ELR (cell line): ENCODE measurements at places on chromosomes 13 and 19.

DNA sequence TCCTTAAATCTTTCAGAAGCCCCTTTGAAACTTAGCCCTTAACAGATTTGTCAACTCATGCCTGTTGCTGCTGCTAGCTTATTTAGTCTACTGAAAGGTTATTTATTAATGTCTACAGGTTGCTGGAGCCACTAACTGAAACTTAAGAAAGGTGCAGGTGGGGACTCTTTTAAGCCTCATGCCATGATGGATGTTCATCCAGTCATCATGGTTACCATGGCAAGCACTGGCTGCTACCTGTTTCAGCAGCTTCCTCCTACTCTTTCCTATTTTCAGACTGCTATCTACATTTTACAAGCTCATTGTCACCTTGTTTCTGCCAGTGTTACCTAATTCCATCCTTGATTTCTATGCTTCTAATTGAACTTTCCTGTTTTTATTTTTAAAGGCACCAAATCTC lies 27.1 kb downstream of the DGKH start:
- no peak for DNase-seq

GRCh38 chr13:50700664-50701305 lies 142.7 kb downstream of the DLEU7 start:
- no peak for DNase-seq

- DNase-seq = peak; percentile 53
Measured at GRCh38 chr19:12623361-12624031, 12.8 kb downstream of the ZNF791 start.

DNA sequence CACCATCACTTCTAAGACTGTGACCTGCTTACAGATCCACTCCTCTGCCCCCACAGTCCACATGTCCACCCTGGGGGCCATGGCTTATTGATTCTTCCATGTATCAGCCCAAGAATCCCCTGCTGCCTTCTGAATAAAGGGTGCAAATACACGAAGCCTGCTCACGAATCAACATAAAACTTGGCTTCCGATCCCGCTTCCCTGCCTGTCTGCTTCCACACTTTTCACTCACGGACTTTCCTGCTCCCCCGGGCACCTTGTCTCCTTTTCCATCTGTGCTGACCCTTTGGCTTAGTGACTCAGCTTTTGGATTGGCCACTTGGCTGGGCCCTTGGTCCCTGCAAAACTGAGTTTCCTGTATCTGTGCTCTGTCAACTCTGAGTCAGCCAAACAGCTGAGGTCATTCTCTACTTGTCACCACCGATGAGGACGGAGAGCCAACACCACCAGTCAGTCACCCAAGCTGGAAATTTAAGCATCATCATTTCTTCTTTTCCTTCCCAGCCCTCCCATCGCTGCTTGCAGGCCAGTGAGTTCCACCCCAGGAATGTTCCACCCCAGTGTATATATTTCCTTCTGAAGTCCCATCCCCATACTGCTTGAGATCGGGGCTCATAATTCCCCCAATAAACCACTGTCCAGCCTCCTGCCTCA lies 11.4 kb upstream of the USP12 start:
- DNase-seq = peak; percentile 97

GRCh38 chr13:113096052-113096744 lies 9.4 kb upstream of the F7 start:
- no peak for DNase-seq

DNA sequence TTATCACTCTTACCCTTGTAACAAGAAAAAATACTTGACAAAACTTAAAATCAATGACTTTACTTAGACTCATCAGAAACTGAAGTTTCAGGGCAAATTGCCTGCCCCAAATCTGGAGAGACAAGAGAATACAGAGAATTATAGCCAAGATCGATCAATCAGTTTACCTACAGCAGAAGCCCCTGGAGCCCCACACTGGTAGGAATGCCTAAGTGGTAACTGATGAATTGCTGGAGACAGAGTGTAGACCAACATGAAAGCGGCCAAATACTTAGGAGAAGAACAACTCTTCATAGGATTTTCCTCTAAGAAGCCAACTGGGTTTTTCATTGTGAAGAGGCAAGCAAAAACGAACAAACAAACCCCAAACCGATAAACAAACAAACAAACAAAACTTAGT lies 1430.0 kb downstream of the EFNB2 start:
- DNase-seq = no peak

GRCh38 chr19:7333198-7334118 lies 15.3 kb upstream of the ARHGEF18 start:
- DNase-seq = peak; percentile 33

- DNase-seq = peak; percentile 97
Measured at GRCh38 chr19:50003810-50004419, 21.3 kb downstream of the VRK3 start.

DNA sequence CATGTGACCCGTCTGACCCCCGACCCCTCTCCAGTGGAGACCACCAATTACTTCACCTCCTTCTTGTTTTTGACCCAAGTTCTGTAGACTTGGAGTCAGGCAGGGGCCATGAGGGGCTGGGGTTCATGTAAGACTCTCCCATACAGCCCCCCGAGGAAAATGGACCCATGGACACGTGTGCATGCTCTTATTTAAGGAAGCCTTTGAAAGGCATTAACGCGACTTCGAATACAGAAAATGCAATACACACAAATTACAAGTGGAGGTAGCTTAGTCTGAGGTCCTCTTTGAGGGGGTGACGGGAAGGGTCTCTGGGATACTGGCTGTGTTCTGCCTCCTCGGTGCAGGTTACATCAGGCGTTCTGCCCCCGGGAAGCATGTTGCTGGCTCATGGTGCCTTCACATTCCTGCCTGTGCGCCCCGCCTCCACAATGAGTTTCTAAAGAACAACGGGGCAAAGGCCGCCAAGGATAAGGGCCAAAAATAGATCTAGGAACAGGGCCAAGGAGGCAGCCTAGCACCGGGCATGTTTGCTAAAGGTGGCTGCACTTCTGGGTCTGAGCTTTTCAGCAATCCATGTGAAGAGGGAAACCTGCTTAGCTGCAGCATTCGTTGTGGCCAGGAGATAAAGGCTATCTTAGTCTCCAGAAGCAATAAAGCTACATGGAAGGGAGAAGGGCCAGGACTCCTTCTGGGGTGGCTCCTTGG lies 54.5 kb downstream of the RAB20 start:
- DNase-seq = no peak

DNA sequence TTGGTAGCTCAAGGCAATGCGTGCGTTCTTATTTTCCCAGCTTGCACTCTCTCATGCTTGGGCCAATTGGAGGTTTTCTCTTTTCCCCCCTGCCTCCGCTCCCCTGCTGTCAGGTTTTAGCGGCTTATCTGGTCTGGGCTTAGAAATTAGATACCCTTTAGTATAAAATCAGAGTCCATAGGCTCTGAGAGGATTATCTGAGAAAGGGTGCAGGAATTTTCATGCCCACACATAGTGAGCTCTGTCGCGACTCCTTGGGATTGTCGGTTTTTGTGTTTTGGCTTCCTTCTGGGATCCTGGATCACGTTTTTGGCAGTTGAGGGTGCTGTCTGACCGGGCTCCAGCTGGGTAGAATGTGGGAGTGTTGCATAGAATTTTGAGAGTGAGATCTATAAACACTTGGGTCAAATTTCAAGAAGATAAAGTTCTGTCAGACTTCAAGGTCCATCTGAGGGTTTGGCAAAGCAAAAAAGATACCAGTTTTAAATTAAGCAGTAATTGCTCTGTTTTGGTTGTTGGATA lies 12.4 kb downstream of the CHAF1A start:
- no peak for DNase-seq

DNA sequence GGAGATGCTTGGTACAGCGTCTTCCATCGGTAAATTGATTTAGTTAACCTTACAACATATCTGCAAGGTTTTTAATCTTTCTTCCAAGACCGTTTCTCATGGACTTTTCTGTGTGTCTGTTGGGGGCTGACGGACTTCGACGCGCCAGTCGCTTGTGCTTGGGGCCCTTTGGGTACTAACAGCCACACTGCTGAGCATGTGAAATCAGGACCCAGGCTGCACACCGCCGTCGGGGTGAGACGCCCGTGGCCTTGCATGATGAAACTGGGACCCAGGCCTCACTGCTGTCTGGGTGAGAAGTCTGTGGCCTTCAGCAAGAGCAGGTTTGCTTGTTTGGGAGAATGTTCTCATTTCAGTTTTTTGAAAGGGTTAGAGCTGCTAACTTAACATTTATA lies 9.8 kb downstream of the ATP4B start:
- DNase-seq = no peak

DNA sequence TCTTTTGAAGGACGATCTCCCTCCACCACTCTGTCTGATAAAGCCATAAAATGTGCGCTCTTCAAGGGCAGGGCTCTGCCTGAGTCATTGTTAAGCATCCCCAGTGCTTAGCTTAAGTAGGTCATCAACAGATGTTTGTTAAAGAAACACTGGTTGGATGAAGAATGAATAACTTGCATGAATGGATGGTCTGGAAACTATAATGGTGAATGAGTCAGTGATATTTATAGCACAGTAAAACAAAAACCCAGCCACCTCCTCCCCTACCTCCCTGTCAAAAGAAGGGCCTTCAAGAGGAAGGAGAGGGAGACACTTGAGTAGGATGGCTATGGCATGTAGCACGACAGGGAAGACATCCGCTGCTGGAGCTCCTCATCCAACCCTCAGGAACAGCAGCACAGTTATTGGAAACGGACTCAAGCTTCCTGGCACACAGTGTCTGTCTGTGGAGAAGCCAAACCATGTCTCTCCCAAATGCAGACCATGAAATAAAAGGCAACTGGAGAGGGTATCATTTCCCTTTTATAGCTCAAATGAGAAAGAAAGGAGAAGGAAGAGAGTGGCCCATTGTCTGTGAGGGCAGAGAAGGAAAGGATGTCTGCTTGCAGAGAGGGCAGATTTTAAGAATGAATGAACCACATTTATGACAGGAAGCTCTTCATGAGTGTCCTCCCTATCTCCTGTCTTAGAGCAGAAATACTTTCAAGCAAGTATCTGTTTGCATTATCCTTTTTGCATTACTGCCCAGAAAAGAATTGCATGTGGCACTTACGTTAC lies 183.5 kb upstream of the UBL3 start:
- DNase-seq = peak; percentile 93

DNA sequence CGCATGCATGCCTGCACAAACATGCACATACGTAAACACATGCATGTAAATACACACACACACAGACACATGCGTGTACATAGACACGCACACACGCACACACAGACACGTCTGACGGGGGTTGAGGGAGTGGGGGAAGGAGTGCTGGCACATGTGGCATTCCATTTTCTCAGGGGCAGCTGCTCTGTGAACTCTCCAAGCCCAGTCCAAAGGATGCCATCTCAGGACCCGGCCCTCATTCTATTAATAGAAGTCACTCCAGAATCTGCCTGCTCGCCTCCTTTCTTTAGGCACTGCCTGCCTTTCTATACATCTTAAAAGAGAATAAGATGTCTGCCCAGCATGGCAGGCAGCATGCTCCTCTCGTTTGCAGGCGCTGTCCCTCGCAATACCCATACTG lies 5.3 kb downstream of the ARHGEF7 start:
- DNase-seq = no peak

GRCh38 chr13:32838945-32839344 lies 177.3 kb upstream of the KL start:
- DNase-seq = no peak

- DNase-seq = no peak
Measured at GRCh38 chr19:46241626-46242025, 12.1 kb downstream of the IGFL1 start.

GRCh38 chr19:14519860-14520407 lies 1.7 kb upstream of the DNAJB1 start:
- DNase-seq = peak; percentile 97

DNA sequence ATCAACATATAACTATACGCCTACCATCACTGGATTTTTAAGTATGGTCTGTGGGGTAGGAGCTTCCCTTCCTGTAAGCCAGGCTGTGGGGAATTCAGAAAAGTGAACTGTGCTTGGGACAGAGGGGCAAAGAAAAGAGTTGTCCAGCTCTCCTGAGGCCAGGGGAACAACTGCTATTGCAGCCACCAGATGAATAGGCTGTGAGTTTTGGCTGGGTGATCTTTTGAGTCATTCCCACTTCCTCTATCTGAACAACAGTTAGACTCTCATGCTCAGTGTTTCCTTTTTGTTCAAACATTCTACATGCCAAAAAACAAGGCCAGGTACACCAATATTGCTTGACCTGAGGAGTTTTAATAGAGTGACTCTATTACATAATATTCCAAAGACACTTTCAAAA lies 426.2 kb upstream of the DACH1 start:
- DNase-seq = peak; percentile 45

DNA sequence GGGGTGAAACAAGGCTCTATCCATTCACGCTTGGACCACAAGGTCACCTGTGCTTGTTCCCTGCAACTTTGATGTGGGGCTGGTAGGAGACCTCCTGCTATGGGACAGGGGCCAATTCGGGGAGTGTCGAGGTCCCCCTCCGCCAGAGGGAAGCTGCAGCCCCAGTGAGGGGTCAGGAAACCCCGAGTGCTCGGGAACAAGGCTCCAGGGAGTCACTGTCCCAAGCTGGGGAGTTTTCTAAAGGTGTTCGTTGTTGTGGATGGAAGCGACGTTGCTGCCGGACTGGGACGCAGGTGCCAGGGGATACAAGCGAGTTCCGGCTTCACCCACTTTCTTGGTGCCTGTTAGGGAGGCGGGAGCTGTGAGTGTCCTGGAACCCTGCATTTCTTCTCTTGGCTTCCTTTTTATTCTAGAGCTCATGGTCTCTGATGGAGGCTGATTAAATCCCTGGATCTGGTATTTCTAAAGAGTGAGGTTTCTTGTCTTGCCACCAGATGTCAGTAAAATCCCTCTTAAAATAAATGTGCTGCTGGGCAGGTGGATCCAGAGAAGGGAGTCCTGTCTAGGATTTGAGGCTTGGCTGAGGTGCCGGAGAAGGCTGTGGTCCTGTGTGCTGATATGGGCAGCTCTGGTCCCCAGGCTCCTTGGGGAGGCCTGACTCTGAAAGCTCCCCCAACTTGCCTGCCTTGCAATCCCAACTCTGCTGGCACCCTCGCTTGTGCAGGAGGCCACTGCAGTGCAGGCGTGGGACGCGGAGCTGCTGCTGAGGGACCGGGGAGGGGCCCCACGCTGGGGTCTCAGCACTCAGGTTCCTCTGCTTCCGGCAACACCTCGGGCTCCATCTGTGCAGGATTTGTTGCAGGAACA lies 153.9 kb downstream of the TEX29 start:
- DNase-seq = peak; percentile 49

- no peak for DNase-seq
Measured at GRCh38 chr13:29193083-29193482, 372.9 kb downstream of the MTUS2 start.

- no peak for DNase-seq
Measured at GRCh38 chr19:54696117-54696548, 28.1 kb upstream of the KIR3DL3 start.

DNA sequence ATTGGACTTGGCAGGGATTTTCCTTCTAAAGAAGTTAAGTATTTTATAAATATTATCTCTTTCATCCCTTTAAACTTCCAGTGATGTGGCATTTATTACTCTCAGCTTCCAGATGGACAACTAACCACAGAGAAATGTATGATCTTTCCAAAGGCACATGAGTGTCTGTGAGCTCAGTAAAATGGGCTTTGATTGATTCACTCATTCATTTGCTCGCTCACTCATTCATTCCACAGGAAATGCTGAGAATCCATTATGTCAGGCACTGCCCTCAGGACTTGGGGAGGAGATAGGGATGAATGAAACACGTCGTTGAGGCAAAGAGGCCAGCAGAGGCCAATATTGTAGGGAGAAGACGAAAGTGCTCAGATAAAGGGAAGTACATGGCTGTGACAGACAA lies 359.3 kb downstream of the EFNB2 start:
- DNase-seq = peak; percentile 65
